ENCODE measurements at places on chromosomes 6 and 20.

DNA sequence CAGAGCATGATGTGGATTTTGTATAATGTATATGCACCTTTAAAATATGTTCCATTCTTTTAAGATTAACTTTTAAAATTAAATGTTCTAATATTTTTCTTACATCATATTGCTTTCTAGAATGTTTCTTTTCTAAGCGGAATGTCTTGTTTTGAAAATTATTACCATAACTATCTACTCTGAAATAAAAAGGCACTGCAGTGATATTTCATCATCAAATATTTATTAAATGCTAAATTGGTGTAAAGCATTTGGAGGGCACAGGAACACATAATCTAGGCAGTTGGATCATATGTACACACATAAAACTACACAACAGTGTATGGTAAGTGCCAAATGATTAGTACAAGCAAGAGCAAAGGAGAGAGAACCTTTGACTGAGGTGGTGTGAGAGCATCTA lies 13.8 kb downstream of the BICRAL start:
- no peak for DNase-seq

DNA sequence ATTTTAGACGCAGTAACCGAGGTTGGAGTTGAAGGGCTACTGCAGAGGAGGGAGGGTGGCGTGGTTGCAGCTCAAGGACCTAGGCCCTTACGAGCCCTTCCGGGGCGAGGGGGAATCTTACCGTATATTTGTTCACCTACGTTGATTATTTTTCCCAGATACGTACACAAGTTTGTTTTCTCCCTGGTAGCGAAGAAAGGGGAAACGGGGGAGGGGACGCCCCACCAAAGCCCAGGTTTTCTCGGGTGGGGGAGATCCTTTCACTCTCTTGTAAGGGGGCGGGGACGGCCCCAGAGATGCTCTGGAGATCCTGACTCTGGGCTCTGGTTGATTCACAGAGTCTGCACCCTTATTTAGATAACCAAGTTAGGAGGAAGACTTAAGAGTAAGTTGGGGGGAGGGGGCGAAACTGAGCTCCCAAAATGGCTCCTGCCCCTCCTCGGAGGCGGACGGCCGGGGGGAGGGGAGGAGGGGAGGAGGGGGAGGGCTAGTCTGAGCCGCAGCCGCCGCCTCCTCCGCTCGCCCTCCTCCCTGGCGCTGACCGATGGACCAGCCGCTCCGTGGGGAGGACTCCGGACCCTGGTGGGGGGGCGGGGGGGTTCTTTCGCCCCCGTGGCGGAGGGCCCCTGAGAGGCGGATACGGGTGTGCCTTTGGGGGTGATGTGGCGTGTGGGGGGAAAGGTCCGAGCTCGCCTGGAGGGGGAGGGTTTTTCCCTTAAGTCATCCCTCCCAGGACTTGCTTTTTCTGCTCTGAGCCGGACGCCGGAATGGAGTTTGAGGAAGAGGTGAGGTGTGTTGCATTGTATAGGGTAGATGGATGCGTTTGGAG lies 2.2 kb downstream of the BRD2 start:
- DNase-seq = peak; percentile 95

DNA sequence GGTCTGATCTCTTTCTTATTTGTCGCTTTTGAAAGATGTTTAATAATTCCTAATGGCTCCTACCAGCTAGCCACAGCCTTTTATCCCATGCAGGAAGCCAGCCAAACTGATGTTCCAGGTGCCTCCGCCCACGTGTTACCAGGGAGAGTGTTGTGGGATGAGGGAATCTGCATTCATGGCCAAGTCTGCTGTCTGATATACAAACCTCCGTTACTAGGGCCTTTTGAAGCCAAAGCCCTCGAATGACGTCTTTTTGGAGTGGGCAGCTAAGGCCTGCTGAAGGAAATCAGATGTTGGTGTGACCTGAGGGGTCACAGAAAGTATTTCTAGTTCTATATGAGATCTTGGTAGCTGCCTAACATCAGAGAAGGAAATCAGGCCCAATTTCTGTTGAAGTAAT lies 21.3 kb downstream of the STK35 start:
- peak; percentile 39 for DNase-seq

DNA sequence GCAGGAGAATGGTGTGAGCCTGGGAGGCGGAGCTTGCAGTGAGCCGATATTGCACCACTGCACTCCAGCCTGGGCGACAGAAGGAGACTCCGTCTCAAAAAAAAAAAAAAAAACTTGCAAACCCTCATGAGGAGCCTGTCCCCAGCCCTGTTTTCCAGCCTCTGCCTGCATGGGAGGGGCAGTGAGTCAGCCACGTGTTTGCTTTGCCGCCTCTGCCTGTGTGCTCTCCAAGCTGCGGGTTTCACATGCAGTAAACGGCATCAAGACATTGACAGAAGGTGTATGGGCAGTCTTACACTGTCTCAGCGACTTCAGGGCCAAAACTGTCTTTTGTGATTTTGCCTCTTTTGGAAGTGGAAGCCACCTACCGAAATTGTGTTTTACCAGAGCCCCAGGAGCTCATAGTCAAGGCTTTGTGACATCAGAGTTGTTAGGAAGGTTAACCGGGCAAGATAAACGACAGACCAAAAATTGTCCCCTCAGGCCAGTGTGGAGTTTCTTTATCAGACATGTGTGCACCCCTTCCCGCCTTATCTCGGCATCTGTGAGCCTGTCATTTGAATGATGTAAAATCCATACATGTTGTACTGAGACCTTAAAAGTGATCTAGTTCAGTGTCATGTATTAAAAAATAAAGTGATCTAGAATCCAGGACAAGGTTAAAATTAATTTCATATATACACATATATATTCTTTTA lies 52.9 kb downstream of the RPP40 start:
- no peak for DNase-seq
